ENCODE measurements at places on chromosomes 7 and 10. TPM values are rescaled to one million over a fixed set of nuclear protein-coding genes. Genes with fewer than 3 reads are reported as not detected.
A peak's percentile ranks its signal among the peaks of the same experiment; 100 is the strongest.

DNA sequence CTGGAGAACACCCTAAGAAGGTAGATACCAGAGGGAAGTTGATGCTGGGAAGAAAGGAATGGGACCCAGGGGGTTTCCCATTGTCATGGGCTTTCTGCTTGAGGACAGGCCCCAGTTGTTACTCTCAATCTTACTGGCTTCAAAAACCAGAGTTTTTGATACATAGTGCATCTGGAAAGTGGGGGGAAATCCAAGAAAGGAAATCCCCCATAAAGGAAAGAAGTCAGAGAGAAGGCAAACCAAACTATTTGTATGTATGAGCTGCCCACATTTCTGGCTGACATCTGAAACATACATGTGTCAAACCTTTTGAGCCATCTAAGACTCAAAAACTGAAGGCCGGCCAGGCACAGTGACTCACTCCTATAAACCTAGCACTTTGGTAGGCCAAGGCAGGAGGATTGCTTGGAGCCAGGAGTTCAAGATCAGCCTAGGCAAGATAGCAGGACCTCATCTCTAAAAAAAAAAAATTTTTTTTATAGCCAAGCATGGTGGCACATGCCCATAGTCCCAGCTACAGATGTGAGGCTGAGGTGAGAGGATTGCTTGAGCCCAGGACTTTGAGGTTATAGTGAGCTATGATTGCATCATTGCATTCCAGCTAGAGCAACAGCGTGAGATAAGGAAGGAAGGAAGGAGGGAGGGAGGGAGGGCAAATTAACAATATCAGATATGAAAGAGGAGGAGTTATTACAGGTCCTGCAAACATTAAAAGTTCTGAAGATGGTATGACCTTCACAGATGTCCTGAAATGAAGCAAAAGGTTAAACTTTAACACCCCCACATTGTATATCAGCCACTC, 6.7 kb upstream of the COA1 start:
- no peak for DNase-seq
- H3K4me3 ChIP-seq, result no peak overlapping the region
- H3K27ac ChIP-seq, result peak overlapping the region; percentile 1
- no peaks in the 10 kb centered on the region for H3K36me3 ChIP-seq
- H3K4me1 ChIP-seq, result no peaks in the 10 kb centered on the region
- no peaks in the 10 kb centered on the region for H3K27me3 ChIP-seq

GRCh38 chr7:127865466-127865865, 165.8 kb downstream of the LRRC4 start:
- H3K4me1 ChIP-seq, result no peaks in the 10 kb centered on the region
- no peaks in the 10 kb centered on the region for H3K27me3 ChIP-seq
- no peak for DNase-seq

Gene TSPAN13
- 112 TPM for total RNA-seq

DNA sequence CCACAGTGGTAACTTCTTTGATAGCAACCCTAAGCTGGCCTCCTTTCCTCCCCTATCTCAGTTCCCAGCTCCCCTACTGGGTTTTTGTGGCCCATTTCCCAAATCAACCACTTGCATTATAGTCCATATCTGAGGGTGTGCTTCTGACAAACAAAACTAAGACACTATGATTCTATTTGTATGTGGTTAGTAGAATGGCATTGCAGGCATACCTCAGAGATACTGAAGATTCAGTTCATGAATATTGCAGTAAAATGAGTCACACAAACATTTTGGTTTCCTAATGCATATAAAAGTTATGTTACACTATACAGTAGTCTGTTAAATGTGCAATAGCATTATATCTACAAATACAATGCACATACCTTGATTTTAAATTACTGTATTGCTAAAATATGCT, 15.4 kb upstream of the TMEM243 start:
- no peak overlapping the region for H3K27ac ChIP-seq
- no peaks in the 10 kb centered on the region for H3K36me3 ChIP-seq
- H3K27me3 ChIP-seq, result no peaks in the 10 kb centered on the region
- DNase-seq, result no peak

DNA sequence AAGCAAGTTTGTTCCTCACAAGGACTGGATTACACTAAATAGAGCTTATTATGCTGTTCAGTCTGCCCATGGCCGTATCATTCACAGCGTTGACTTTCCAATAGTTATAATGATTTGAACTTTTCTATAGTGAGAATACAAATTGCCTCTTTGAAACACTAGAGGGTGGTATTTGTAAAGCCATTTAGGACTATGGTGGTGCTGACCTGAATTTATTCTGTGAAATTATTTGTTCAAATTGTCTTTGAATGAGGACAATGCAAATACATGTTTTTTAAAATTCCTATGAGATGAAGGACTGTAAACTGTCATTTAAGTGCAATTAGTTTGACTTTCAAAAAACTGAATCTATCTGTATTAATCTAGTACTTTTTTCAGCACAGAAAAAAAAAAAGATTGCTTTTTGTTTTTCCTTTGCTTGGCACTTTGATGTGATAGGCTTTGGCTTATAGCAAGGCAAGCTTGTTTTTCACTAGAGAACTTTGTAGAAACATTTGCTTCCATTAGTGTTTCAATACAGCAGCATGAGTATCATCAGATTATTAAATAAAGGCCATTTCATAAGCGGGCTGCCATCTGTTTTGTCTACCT, 122.7 kb upstream of the TMEM229A start:
- no peaks in the 10 kb centered on the region for H3K36me3 ChIP-seq
- no peaks in the 10 kb centered on the region for H3K27me3 ChIP-seq
- H3K4me1 ChIP-seq, result no peaks in the 10 kb centered on the region
- DNase-seq, result no peak

GRCh38 chr7:120775755-120776154, 82.2 kb downstream of the TSPAN12 start:
- H3K36me3 ChIP-seq, result no peaks in the 10 kb centered on the region
- H3K27me3 ChIP-seq, result no peaks in the 10 kb centered on the region
- H3K4me3 ChIP-seq, result no peak overlapping the region
- H3K27ac ChIP-seq, result no peak overlapping the region

Gene KIF5B
- total RNA-seq, result 111 TPM

DNA sequence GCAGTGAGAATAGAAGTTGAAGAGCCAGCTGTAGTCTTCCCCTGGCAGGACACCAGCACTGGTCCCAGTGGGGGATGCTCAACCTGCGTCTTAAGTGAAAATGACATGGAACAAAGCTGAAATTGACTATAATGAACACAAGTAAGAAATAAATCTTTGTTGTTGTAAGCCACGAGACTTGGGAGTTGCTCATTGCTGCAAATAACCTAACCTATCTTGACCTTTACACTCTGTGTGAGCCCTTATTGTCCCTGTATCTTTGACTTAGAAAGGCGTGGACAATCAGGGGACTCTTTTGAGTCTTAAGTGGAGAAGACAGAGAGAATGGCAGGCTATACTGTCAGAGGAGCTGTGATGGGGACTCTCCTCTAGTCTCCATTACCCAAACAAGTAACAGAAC, 16.9 kb downstream of the ZC3HAV1L start:
- no peak overlapping the region for H3K27ac ChIP-seq
- no peak overlapping the region for H3K4me3 ChIP-seq
- peaks cover 1% of the 10 kb centered on the region for H3K36me3 ChIP-seq
- DNase-seq, result no peak
- no peaks in the 10 kb centered on the region for H3K27me3 ChIP-seq
